ENCODE measurements at places on chromosomes 6 and 20.
A peak's percentile ranks its signal among the peaks of the same experiment; 100 is the strongest.

- H3K4me1 ChIP-seq: no peaks in the 10 kb centered on the region
- H3K36me3 ChIP-seq: no peaks in the 10 kb centered on the region
- no peak overlapping the region for H3K4me3 ChIP-seq
- no peaks in the 10 kb centered on the region for H3K27me3 ChIP-seq
- no peak for DNase-seq
These were observed 319.5 kb downstream of the MEI4 start for GRCh38 chr6:77972334-77972733.

GRCh38 chr20:57702091-57702490, 7.7 kb downstream of the PMEPA1 start:
- no peaks in the 10 kb centered on the region for H3K36me3 ChIP-seq
- H3K4me3 ChIP-seq: no peak overlapping the region
- H3K4me1 ChIP-seq: peaks cover 33% of the 10 kb centered on the region
- no peak overlapping the region for H3K27ac ChIP-seq
- no peaks in the 10 kb centered on the region for H3K27me3 ChIP-seq

GRCh38 chr20:38616457-38616856, 14.8 kb downstream of the ARHGAP40 start:
- DNase-seq: no peak
- H3K27ac ChIP-seq: no peak overlapping the region
- H3K4me1 ChIP-seq: no peaks in the 10 kb centered on the region
- peaks cover 15% of the 10 kb centered on the region for H3K27me3 ChIP-seq

GRCh38 chr6:53023323-53023722, 28.2 kb upstream of the GSTA4 start:
- DNase-seq: no peak
- peaks cover 1% of the 10 kb centered on the region for H3K36me3 ChIP-seq
- H3K27me3 ChIP-seq: no peaks in the 10 kb centered on the region
- no peak overlapping the region for H3K4me3 ChIP-seq

DNA sequence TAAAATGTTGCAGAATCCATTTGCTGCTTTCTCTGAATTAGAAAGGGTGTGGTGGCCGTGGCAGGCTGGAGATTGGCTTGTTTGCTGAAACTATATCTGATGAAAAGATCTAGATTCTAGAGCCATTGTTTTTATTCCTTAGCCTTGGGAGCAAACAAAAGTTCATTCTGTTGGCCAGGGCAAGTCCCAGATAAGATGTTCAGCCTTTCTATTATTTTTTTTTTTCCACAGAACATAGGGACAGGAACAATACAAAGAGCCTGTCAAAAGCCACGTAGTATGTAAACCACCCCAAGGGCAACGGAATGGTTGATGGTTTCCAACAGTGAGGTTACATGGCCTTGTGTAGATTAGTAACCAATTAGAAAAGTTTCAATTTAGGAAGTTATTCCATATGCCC, 119.9 kb upstream of the SLC22A16 start:
- H3K4me1 ChIP-seq: no peaks in the 10 kb centered on the region
- no peak overlapping the region for H3K27ac ChIP-seq
- DNase-seq: no peak
- no peaks in the 10 kb centered on the region for H3K27me3 ChIP-seq

DNA sequence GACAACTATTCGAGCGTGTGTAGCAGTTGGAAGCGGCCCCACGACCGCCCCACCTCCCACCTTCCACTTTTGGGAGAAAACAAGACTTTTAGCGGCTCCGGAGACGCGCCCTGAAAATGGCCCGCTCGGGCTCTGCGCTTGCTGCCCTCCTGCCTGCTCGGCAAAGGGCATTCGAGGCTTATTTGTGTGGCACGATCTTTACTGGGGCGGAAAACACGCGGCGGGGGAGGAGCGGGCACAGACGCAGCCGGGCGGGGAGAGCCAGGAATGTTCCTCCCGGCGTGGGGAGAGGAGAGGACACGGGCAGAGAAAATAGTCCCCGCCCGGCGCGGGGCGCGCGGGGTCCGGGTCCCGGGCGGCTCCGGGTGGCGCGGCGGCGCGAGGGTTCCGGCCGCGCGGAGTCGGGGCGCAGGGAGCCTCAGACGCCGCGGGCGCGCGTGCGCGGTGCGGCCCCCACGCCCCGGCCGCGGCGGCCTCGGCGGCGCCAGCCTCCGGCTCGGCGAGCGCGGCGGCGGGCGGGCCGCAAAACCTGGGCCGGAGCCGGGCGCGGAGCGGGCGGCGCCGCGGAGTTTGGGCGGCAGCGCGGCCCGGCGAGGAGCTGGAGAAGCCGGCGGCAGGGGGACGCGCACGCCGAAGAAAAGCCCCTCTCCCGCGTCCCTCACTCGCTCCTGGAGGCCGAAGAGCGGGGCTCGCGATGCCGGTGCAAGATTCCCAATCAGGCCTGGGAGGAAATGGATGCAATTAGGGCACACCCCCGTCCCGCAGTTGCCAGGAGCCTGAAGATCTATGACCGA, 90.0 kb upstream of the ARID1B start:
- H3K27ac ChIP-seq: peak overlapping the region; percentile 89
- H3K4me3 ChIP-seq: peak overlapping the region; percentile 89
- H3K4me1 ChIP-seq: peaks cover 20% of the 10 kb centered on the region
- H3K27me3 ChIP-seq: no peaks in the 10 kb centered on the region
- DNase-seq: peak; percentile 70

DNA sequence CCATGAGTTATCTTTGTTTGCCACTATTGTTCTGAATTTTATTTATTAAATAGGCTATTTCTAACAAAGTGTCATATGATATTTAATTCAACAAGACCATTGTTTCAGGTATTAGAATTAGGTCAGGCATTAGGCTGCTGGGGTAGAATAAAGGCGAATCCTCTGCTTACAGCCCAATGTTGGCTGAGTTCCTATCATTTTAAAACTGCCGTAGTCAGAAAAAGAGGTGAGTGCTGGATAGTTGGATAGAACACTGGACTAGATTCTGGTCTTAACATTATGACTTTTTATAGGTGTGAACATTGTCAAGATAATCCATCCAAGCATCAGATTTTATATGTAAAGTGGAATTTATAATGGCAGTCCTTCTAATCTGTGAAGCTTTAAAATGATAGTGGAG, 6.3 kb downstream of the RIMS1 start:
- H3K4me3 ChIP-seq: no peak overlapping the region
- H3K36me3 ChIP-seq: no peaks in the 10 kb centered on the region
- no peaks in the 10 kb centered on the region for H3K4me1 ChIP-seq
- peaks cover 13% of the 10 kb centered on the region for H3K27me3 ChIP-seq
- no peak for DNase-seq

GRCh38 chr6:33809594-33809993, 5.8 kb upstream of the MLN start:
- H3K27ac ChIP-seq: no peak overlapping the region
- no peak for DNase-seq
- no peaks in the 10 kb centered on the region for H3K36me3 ChIP-seq

DNA sequence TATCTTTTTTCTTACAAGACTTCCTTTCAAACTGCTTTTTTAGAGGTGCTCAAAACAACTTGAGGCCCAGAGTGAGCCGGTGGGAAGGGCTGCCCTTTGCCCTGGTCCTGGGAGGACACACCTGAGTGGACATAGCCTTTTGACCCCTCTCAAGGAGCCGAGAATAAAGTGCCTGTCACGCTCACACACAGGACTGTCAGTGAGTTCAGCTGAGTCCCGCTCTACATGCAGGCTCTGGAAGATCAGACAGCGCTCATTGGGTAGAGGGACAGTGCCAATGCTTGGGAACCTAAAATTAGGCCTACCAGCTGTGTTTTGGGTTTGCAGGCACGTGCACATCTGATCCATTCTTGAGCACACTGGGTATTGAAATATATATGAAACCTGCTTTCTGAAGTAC, 387.8 kb downstream of the CD83 start:
- peaks cover 10% of the 10 kb centered on the region for H3K4me1 ChIP-seq
- no peak overlapping the region for H3K27ac ChIP-seq
- DNase-seq: no peak
- H3K36me3 ChIP-seq: no peaks in the 10 kb centered on the region
- no peak overlapping the region for H3K4me3 ChIP-seq
- H3K27me3 ChIP-seq: peaks cover 2% of the 10 kb centered on the region

DNA sequence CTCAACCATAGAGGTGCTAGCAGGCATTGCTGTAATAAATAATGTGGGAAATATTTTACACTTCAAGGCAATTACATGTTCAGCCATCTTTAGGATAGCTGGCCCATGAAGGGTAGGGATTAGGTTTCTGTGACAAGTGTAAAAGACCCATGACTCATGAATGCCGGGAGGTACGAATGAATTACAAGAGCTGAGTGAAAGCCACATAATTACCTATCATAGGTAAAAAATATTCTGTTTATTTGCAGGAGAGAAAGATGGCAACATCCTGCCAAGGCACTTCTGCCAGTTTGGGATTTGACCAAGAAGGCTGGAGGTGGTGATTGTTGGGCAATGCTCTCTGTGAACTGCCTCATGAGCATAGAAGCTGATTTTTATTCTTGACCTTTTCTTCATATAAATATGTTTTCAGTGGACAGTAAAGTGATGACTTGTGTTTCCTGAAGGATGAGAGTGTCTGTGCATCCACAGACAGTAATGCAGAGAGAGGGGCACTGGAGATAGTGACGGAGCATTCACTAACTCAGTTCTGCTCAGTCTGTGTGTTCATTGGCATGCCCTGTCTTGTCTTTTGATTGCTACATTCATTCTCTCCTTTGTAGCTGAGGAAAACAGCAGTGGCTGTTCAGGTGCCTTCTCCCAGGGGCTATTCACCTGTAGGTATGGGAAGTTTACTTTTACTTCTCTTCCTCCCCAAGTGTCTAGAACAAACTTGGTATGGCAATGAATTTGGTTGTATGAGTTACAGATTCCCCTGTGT, 481.1 kb downstream of the TFAP2B start:
- no peak overlapping the region for H3K4me3 ChIP-seq
- H3K27ac ChIP-seq: no peak overlapping the region
- no peak for DNase-seq
- no peaks in the 10 kb centered on the region for H3K36me3 ChIP-seq
- no peaks in the 10 kb centered on the region for H3K4me1 ChIP-seq

- peaks cover 7% of the 10 kb centered on the region for H3K4me1 ChIP-seq
- H3K27ac ChIP-seq: no peak overlapping the region
- no peaks in the 10 kb centered on the region for H3K27me3 ChIP-seq
- H3K4me3 ChIP-seq: no peak overlapping the region
- DNase-seq: no peak
These were observed 41.4 kb upstream of the MYL9 start for GRCh38 chr20:36499723-36500501.

DNA sequence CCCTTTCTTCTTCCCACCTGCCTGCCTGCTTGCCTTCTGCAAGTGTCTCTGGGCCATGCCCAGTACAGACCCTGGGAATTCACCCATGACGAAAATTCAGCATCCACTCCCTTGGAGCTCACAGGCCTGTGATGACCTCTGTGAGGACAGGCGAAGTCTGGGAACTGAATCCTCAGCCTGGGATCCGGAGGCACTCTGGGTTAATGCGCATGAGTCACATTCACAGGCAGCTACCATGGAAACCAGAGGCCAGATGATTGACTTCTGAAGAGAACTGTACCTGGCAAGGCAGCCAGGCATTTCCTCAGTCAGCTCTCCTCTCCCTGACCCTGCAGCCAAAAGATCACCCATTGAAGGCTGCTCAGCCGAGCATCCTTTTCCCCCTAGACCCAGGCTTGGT, 41.0 kb downstream of the SLC9A8 start:
- DNase-seq: no peak
- H3K27me3 ChIP-seq: no peaks in the 10 kb centered on the region
- H3K36me3 ChIP-seq: peaks cover 23% of the 10 kb centered on the region
- no peaks in the 10 kb centered on the region for H3K4me1 ChIP-seq
- H3K27ac ChIP-seq: no peak overlapping the region

GRCh38 chr6:88574651-88575050, 388.8 kb downstream of the RNGTT start:
- H3K4me3 ChIP-seq: no peak overlapping the region
- no peak overlapping the region for H3K27ac ChIP-seq
- no peaks in the 10 kb centered on the region for H3K27me3 ChIP-seq
- no peaks in the 10 kb centered on the region for H3K4me1 ChIP-seq
- no peaks in the 10 kb centered on the region for H3K36me3 ChIP-seq

DNA sequence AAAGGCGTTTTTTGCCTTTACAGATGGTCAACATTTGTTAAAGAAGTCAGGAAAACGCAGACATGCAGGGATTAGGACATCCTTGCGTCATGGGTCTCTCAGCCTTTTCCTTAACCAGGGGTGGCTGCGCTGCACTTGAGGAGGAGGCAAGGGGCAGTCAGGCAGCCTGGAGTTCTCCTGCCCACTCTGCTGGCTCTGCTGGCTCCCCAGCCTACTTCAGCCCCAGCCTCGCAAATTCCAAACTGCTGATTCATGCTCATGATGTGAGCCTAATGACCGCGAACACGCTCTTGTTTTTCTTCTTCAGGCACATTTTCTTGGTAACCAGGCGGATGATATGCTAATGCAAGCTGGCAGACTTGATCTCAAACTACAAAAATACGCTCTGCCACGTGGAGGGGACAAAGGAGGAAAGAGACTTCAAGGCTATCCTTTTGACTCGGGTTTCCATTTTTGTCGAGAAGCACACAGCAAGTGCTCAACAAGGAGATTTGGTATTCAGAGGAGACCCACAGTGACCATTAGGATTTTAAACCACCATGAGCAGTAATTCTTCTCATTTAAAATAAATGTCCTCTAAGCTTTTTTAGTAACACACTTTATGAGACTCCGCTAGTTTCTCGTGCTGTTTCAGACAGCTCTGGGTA, 290.3 kb upstream of the STXBP5 start:
- DNase-seq: peak; percentile 23
- H3K27ac ChIP-seq: no peak overlapping the region
- H3K27me3 ChIP-seq: peaks cover 5% of the 10 kb centered on the region

- no peaks in the 10 kb centered on the region for H3K27me3 ChIP-seq
- no peak overlapping the region for H3K27ac ChIP-seq
- H3K4me3 ChIP-seq: no peak overlapping the region
- no peak for DNase-seq
- no peaks in the 10 kb centered on the region for H3K36me3 ChIP-seq
- no peaks in the 10 kb centered on the region for H3K4me1 ChIP-seq
These were observed 226.6 kb downstream of the HACE1 start for GRCh38 chr6:104633125-104633524.

GRCh38 chr6:125985522-125985921, 818 bp upstream of the TRMT11 start:
- H3K4me3 ChIP-seq: no peak overlapping the region
- H3K36me3 ChIP-seq: no peaks in the 10 kb centered on the region
- no peak for DNase-seq
- H3K27me3 ChIP-seq: no peaks in the 10 kb centered on the region
- peak overlapping the region; percentile 21 for H3K27ac ChIP-seq
- peaks cover 16% of the 10 kb centered on the region for H3K4me1 ChIP-seq

- H3K36me3 ChIP-seq: no peaks in the 10 kb centered on the region
- no peak overlapping the region for H3K4me3 ChIP-seq
- no peak for DNase-seq
- H3K27me3 ChIP-seq: no peaks in the 10 kb centered on the region
- H3K27ac ChIP-seq: no peak overlapping the region
- H3K4me1 ChIP-seq: no peaks in the 10 kb centered on the region
These were observed 247.9 kb downstream of the SLC24A3 start for GRCh38 chr20:19460386-19460785.

Measured in activated CD8-positive, alpha-beta T cell treated with anti-CD3 and anti-CD28 coated beads for 36 hours (primary cell).